ENCODE measurements at places on chromosomes 3 and 15. TPM values are rescaled to one million over a fixed set of nuclear protein-coding genes. Genes with fewer than 3 reads are reported as not detected.
A peak's percentile ranks its signal among the peaks of the same experiment; 100 is the strongest.

The STXBP5L gene
- total RNA-seq = not detected

- H3K4me1 ChIP-seq = no peaks in the 10 kb centered on the region
- no peaks in the 10 kb centered on the region for H3K27me3 ChIP-seq
- no peak overlapping the region for H3K4me3 ChIP-seq
- no peak for DNase-seq
Observed at GRCh38 chr3:172332256-172333041, 115.8 kb downstream of the GHSR start.

The CD96 gene
- 0.45 TPM for total RNA-seq

The ABI3BP gene
- 0.10 TPM for total RNA-seq

- H3K36me3 ChIP-seq = no peaks in the 10 kb centered on the region
- no peak for DNase-seq
- H3K27ac ChIP-seq = no peak overlapping the region
- no peaks in the 10 kb centered on the region for H3K4me1 ChIP-seq
Observed at GRCh38 chr3:26768068-26768651, 145.6 kb downstream of the LRRC3B start.

The ATP13A5 gene
- not detected for total RNA-seq

GRCh38 chr15:91694831-91695210 is 158.7 kb upstream of the SLCO3A1 start:
- no peak overlapping the region for H3K27ac ChIP-seq
- no peak for DNase-seq
- H3K4me3 ChIP-seq = no peak overlapping the region
- H3K27me3 ChIP-seq = no peaks in the 10 kb centered on the region

DNA sequence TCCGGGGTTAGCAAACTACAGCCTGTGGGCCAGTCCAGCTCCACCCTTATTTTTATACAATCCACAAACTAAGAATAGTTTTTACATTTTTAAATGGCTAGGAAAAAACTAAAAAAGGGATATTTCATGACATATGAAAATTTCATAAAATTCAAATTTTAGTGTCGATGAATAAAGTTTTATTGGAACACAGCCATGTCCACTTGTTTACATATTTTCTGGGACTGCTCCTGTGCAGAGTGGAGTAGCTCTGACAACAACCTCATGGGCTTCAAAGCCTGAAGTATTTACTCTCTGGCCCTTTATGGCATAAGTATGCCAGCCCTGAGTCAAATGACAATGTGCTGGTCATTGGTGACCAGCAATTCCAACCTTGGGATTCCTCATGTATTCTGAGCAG is 17.2 kb downstream of the EFCC1 start:
- H3K27me3 ChIP-seq = no peaks in the 10 kb centered on the region
- no peak overlapping the region for H3K27ac ChIP-seq
- no peak overlapping the region for H3K4me3 ChIP-seq

The LRRIQ4 gene
- 0.15 TPM for total RNA-seq

The DNAH12 gene
- 0.19 TPM for total RNA-seq

The MESP2 gene
- not detected for total RNA-seq

- no peak overlapping the region for H3K4me3 ChIP-seq
- DNase-seq = no peak
- no peaks in the 10 kb centered on the region for H3K36me3 ChIP-seq
- no peak overlapping the region for H3K27ac ChIP-seq
- H3K4me1 ChIP-seq = no peaks in the 10 kb centered on the region
Observed at GRCh38 chr3:133329626-133330025, 70.2 kb upstream of the BFSP2 start.

DNA sequence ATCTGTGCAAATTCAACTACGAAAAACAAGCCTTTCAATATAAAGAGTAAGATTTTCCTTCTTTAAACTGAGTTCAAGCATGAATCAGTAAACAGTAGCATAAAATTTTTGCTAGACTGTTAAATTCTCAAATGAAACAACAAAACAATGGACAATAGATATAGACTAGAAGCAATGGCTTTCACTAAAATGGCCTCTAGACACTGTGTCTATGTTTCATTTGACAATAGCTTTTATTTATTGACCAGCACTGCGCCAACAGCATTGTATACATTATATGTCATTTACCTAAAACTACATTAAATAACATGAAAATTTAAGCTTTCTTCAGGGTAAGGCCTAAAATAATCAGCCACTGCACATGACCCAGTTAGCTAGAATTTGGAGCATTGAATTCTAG is 148.5 kb downstream of the DUT start:
- H3K27me3 ChIP-seq = no peaks in the 10 kb centered on the region
- no peak overlapping the region for H3K27ac ChIP-seq
- H3K4me3 ChIP-seq = no peak overlapping the region
- no peaks in the 10 kb centered on the region for H3K36me3 ChIP-seq
- DNase-seq = no peak

The WWTR1 gene
- 5.1 TPM for total RNA-seq

The OXTR gene
- 5.0 TPM for total RNA-seq

DNA sequence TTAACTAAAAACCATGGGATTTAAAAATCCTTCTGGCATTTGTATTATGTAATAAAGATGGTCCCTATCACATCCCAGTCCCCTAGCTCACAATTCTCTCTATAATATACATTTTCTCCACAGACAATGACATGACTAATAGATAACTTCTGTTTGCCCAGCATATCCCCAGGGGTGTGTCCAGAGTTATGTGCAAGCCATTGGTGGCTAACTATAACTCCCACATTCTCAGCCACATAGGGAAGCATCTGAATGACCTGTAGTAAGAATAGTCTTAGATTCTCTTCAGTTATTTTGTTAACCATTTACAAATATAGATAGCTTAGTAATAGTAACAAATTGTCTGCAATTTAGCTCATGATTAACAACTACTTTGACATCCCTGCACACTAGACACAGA is 52.2 kb upstream of the RBSN start:
- H3K27me3 ChIP-seq = no peaks in the 10 kb centered on the region
- H3K4me1 ChIP-seq = no peaks in the 10 kb centered on the region
- no peak overlapping the region for H3K27ac ChIP-seq

DNA sequence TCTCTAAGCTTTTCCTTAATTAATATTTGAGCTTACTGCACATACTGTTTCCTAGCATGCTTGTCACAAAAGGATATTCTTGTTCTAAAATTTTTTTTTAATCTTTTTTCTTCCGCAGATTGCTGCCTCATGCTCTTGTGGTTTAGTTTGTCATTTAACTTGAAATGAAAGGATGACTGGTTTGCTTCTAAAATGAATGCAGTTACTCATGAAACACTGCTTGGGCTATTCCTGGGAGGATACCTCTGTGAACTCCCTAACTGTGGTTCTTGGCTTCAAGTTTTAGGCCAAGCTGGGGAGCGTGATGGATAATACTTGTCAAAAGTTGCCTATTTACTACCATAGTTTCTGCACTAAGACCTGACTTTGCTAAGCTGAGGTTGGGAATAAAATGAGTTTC is 64.0 kb downstream of the USP13 start:
- no peak overlapping the region for H3K27ac ChIP-seq
- peaks cover 4% of the 10 kb centered on the region for H3K36me3 ChIP-seq
- H3K27me3 ChIP-seq = no peaks in the 10 kb centered on the region
- H3K4me1 ChIP-seq = no peaks in the 10 kb centered on the region

GRCh38 chr3:12588039-12589009 is 31.4 kb downstream of the MKRN2 start:
- peaks cover 6% of the 10 kb centered on the region for H3K4me1 ChIP-seq
- DNase-seq = no peak
- H3K27ac ChIP-seq = no peak overlapping the region
- no peak overlapping the region for H3K4me3 ChIP-seq

- H3K36me3 ChIP-seq = no peaks in the 10 kb centered on the region
- peaks cover 4% of the 10 kb centered on the region for H3K27me3 ChIP-seq
- H3K27ac ChIP-seq = no peak overlapping the region
- DNase-seq = no peak
Observed at GRCh38 chr3:126656371-126657134, 1.6 kb upstream of the TXNRD3 start.

The PODXL2 gene
- 22.2 TPM for total RNA-seq

The ITGA11 gene
- 0.13 TPM for total RNA-seq

DNA sequence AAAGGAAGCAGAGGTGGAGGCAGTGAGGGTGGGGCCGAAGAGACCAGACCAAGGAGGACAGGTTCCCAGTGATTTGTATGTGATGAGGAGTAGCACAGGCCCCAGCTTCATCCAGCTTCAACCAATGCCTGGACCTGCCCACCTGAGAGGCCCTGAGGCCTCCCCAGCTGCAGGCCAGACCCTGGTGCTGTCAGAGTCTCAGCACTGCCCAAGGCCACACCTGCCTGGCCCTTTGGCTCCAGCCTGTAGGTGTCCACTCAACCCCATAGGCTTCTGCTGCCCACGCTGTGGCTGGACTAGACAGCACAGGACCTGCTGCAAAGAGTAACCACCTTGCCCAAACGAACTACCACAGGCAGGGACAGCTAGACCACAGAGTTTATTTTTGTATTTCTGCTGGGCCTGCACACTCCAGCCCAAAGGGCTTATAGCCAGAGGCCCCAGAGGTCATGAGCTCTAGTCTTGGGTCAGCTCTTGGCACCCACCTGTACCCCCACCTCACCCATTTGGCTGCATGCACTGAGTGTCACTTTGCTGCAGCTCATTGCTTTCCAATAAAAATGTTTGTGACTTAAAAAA is 81.9 kb upstream of the CDV3 start:
- peak overlapping the region; percentile 88 for H3K27ac ChIP-seq
- 0 out of 2 replicates have a peak overlapping the region, but pooled peaks have one; percentile 25 for H3K4me3 ChIP-seq
- H3K27me3 ChIP-seq = no peaks in the 10 kb centered on the region
- H3K36me3 ChIP-seq = no peaks in the 10 kb centered on the region
- peaks cover 43% of the 10 kb centered on the region for H3K4me1 ChIP-seq

The CSPG5 gene
- total RNA-seq = 0.16 TPM

DNA sequence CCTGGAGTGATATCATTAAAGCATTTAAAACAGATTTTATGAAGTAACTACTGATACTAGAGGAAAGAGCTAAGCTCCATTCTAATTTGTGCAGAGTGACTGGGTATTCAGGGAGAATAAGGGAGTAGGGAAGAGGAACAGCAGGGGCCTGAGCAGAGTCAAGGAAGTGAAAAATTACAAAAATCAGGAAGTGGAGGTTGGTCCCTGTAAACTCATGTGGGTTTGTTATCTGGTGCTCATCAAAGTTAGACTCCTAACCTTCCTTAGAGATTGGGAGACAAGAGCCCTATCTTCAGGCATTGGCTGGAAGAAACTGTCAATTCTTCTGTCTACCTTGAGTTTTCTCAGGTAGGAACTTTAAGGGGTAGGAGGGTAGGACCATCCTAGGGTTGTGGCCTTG is 82.5 kb downstream of the NEK11 start:
- H3K27me3 ChIP-seq = no peaks in the 10 kb centered on the region
- no peak for DNase-seq
- no peak overlapping the region for H3K4me3 ChIP-seq
- no peaks in the 10 kb centered on the region for H3K36me3 ChIP-seq
- no peaks in the 10 kb centered on the region for H3K4me1 ChIP-seq

DNA sequence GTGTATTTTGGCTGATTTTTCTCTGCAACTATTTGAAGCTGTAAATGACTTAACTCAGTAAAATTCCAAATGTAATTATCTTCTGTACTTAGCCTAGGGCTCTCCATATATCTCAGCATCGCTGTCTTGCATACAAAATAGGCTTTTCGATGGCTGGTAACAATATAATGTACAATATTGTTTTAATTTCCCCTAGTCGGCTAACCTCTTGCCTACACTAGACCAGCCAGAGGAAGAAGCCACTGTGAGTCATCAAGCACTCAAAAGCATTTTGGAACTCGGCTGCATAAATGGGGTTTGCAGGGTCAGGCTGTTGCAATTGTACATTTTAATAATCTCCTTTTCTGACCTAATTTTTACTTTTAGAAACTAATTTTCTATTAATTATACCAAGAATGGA is 583.8 kb downstream of the FOXP1 start:
- H3K27me3 ChIP-seq = no peaks in the 10 kb centered on the region
- no peak overlapping the region for H3K4me3 ChIP-seq
- H3K27ac ChIP-seq = no peak overlapping the region
- DNase-seq = no peak
- H3K36me3 ChIP-seq = no peaks in the 10 kb centered on the region

The STARD9 gene
- total RNA-seq = 11.5 TPM

- no peaks in the 10 kb centered on the region for H3K27me3 ChIP-seq
- no peak overlapping the region for H3K4me3 ChIP-seq
- H3K36me3 ChIP-seq = no peaks in the 10 kb centered on the region
- H3K4me1 ChIP-seq = no peaks in the 10 kb centered on the region
Observed at GRCh38 chr15:49830391-49830790, 209.5 kb downstream of the DTWD1 start.

- H3K27me3 ChIP-seq = no peaks in the 10 kb centered on the region
- H3K36me3 ChIP-seq = no peaks in the 10 kb centered on the region
- H3K4me1 ChIP-seq = no peaks in the 10 kb centered on the region
- H3K4me3 ChIP-seq = no peak overlapping the region
- H3K27ac ChIP-seq = no peak overlapping the region
- no peak for DNase-seq
Observed at GRCh38 chr3:79284781-79285180, 483.0 kb downstream of the ROBO1 start.

- H3K36me3 ChIP-seq = no peaks in the 10 kb centered on the region
- peaks cover 73% of the 10 kb centered on the region for H3K4me1 ChIP-seq
- no peaks in the 10 kb centered on the region for H3K27me3 ChIP-seq
- H3K4me3 ChIP-seq = no peak overlapping the region
- DNase-seq = no peak
- no peak overlapping the region for H3K27ac ChIP-seq
Observed at GRCh38 chr3:32435911-32436815, 44.5 kb downstream of the CMTM7 start.

DNA sequence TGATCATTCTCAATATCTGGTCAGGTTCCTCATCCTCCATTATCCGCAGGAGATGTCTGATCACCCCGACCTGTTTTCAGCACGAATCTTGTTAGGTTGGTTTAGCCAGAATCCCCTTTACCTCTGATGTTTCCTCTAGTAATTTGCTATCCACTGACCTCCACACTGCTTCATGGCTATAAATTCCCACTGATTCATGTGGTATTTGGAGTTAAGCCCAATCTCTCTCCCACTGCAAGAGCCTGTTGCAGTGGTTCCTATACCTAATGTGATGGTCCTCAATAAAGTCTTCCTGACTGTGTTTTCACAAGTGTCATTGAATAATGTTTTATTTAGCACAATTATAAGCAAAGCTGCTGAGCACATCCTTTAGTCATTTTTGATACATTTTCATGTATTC is 124.8 kb upstream of the CNTN3 start:
- no peaks in the 10 kb centered on the region for H3K27me3 ChIP-seq
- no peak for DNase-seq
- no peak overlapping the region for H3K27ac ChIP-seq

The UQCC5 gene
- total RNA-seq = 27.0 TPM

DNA sequence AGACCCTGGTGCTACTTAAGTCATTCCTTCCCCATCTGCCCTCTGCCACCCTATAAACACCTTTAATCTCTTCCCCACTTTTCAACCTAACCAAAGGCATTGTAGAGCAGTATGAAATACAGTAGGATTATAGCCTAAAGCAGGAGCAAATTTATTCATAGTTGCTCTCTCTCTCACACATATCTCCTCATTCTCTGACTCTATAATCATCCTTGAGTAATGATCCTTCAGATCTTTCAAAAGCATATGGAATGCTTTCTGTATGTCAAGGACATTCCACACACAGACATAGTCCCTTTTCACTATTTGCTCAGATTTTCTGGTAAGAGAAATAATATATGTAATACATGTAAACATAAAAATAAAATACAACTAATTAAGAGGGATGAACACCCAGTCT is 54.1 kb downstream of the TRPC1 start:
- no peak overlapping the region for H3K27ac ChIP-seq
- no peaks in the 10 kb centered on the region for H3K36me3 ChIP-seq
- DNase-seq = no peak
- no peak overlapping the region for H3K4me3 ChIP-seq

- H3K27me3 ChIP-seq = no peaks in the 10 kb centered on the region
- no peaks in the 10 kb centered on the region for H3K36me3 ChIP-seq
- DNase-seq = no peak
- no peak overlapping the region for H3K4me3 ChIP-seq
Observed at GRCh38 chr3:79041621-79042020, 726.2 kb downstream of the ROBO1 start.
